ENCODE measurements at places on chromosomes 12 and 14.

DNA sequence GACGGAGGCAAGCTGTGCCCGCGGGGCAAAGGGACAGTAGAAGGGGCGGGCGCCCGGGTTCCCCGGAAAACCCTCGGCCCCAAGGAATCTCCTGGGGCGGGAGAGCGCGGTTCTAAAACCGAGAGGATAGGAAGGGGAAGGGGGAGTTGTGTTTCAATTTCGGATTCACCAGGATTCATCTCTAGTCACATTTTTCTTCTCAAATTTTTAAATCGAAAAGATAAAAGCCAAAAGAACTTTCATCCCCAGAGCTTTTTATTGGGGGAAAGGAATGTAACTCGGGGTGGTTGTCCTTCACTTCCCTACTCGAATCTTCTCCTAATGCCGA lies 1.4 kb downstream of the BMP4 start:
- no peak for DNase-seq
- H3K4me1 ChIP-seq: peaks cover 25% of the 10 kb centered on the region
- peaks cover 77% of the 10 kb centered on the region for H3K27me3 ChIP-seq
- H3K36me3 ChIP-seq: peaks cover 2% of the 10 kb centered on the region
- H3K27ac ChIP-seq: no peak overlapping the region

DNA sequence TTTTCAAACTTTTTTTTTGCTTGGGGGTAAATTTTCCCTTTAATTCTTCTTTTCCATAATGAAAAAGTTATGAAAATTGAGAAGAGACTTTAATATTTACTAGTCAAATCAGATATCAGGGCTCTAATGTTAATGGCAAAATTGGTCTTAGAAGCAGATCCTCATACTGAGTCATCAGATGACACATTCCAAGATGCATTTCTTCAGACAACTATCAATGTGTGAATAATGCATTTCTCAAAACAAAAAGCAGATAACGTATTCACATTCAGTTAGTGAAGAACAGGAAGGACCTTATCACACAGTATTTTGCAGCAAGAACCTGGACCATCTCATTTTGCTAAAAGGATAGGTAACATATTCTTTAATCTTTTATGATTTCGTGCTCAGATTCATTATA lies 130.7 kb downstream of the GPHN start:
- H3K27me3 ChIP-seq: no peaks in the 10 kb centered on the region
- no peak overlapping the region for H3K27ac ChIP-seq
- H3K4me1 ChIP-seq: no peaks in the 10 kb centered on the region
- H3K4me3 ChIP-seq: no peak overlapping the region

DNA sequence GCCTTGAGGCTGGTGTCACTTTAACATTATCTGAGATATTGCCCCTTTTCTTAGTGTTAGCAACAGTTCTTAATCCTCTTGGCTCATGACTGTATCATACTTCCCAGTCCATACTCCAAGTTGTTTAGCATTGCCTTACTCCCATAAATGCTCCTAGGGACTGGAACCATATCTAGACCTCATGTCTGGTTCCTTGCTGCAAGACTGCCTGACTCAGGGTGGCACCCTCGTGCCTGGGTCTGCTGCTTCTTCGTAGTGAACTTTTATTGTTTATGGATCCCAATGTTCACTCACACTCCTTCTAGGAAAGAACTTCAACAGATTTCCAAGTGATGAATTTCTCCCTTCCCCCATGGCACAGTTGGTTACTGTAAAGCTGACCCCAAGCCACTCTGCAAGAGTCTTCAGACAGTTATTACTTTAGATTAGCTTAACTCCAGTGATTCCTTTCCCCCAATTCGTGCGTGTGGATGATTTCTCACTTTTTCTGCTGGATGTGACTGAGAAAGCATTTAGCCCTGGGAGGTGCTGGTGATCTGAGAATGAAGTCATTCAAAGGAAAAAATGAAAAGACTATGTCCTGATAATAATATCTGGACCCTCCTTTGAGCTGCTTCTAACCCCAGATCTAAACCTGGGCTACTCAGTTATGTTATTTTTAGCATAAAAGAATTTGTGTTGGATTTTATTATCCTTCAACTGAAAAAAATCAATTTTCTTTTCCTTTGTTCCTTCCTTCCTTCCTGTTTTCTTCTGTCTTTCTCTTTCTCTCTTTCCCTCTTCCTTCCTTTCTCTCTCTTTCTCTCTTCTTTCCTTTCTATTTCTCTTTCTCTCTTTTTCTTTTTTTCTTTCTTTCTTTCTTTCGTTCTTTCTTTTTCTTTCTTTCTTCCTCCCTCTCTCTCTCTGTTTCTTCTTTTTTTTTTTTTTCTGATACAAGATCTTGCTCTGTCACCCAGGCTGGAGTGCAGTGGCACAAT lies 47.5 kb upstream of the PPP1R12A start:
- H3K27me3 ChIP-seq: peaks cover 8% of the 10 kb centered on the region
- H3K4me3 ChIP-seq: no peak overlapping the region
- no peak overlapping the region for H3K27ac ChIP-seq

DNA sequence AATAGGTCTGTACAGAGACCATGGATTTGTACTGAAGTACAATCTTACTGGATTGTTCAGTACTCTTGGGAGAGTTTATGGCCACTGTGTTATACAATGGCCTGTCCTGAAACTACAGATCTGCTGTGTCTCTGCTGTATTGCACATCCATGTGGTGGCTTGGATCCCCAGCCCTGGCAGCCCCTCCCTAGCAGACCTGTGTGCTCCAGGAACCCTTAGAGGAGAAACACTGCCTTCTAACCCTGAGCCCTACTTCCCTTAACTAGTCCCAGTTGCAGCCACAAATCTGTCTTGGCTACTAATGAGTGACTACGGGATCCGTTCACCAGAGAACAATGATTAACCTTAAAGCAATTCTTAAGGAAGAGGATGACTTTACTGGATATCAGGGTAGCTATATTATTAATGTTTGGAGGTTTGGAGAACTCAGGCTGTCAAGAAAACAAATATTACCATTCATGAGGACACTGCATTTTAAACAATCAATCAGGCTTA lies 27.7 kb downstream of the RNF34 start:
- no peak for DNase-seq
- H3K4me1 ChIP-seq: peaks cover 3% of the 10 kb centered on the region
- no peak overlapping the region for H3K27ac ChIP-seq
- H3K27me3 ChIP-seq: no peaks in the 10 kb centered on the region
- H3K4me3 ChIP-seq: no peak overlapping the region
- H3K36me3 ChIP-seq: peaks cover 73% of the 10 kb centered on the region

- peaks cover 12% of the 10 kb centered on the region for H3K27me3 ChIP-seq
- H3K27ac ChIP-seq: no peak overlapping the region
- no peak overlapping the region for H3K4me3 ChIP-seq
Measured at GRCh38 chr12:13336216-13336615, 139.7 kb downstream of the EMP1 start.

- DNase-seq: no peak
- H3K4me3 ChIP-seq: no peak overlapping the region
Measured at GRCh38 chr14:74852922-74853530, 22.9 kb downstream of the PROX2 start.

DNA sequence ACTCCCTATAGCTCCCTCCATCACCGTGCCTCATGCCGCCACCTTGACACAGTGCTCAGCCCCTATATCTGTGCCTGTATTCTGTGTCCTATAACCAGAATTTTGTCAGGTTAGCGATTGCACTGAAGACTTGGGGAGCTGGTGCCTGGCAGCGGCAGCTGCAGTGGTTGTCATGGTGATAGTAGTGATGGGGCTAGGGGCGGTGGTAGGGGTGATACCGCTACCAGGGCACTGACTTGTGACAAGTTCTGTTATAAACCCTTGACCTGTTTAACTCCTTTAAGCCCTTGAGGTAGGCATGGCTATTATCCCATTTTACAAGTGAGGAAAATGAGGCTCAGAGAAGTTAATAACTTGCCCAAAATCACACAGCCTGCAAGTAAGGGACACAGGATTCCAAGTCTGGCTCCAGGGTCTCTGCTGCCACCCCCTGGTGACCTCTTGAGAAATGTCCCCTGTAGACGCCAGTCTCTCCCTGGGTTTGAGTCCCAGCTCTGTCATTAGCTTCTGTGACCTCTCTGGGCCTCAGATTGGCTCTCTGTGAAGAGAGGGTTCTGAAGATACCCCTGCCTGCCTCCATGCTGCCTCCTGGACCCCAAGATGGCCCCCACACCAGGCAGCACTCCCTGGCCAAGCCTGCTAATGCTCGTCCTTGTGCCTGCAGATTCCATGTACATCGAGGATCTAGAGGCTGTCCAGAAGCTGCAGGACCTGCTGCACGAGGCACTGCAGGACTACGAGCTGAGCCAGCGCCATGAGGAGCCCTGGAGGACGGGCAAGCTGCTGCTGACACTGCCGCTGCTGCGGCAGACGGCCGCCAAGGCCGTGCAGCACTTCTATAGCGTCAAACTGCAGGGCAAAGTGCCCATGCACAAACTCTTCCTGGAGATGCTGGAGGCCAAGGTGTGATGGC lies 121.9 kb downstream of the ESRRB start:
- H3K4me3 ChIP-seq: no peak overlapping the region
- H3K27ac ChIP-seq: no peak overlapping the region
- H3K27me3 ChIP-seq: no peaks in the 10 kb centered on the region
- no peaks in the 10 kb centered on the region for H3K4me1 ChIP-seq
- no peaks in the 10 kb centered on the region for H3K36me3 ChIP-seq
- no peak for DNase-seq

DNA sequence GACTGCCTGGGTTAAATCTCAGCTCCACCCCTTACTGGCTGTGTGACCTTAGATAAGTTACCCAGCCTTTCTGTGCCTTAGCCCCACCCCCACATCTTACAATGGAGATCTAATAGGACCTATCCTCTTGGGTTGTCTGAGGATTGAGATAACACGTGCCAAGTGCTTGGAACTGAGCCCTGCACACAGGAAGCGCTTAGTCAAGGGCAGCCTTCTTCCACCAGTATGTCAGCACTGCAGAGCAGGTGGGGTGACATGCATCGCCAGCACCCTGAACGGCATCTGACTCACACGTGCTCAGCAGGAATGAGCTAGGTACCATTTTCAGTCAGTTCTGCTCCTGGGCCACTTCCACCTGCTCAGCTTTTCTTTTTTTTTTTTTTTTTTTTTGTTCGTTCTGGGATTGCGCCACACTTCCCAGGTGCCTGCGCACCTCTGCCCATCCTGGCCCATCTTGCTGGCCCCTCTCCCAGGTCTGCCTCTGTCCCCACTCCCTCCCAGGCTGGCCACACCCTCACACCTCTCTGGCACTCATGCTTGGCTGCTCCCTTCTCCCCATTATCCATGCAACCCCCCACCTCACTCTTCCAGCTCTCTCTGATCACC lies 19.6 kb downstream of the LGMN start:
- H3K4me3 ChIP-seq: no peak overlapping the region
- H3K36me3 ChIP-seq: no peaks in the 10 kb centered on the region

DNA sequence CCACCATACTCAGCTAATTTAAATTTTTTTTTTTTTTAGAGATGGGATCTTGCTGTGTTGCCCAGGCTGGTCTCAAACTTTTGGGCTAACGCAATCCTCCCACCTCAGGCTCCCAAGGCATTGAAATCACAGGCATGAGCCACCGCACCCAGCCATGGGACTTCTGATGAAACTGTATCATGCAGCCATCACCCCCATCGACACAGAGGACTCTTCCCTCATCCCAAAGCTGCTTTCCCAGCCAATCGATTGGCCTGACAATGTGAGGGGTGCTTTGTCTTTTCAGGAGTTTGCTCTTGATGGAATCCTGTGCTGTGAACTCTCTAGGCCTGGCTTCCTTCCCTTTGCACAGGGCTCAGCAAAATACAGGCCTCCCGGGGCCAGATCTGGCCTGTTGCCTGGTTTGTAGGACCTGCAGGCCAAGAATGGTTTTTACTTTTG lies 59.6 kb upstream of the NCOR2 start:
- no peaks in the 10 kb centered on the region for H3K4me1 ChIP-seq
- no peak for DNase-seq
- H3K4me3 ChIP-seq: no peak overlapping the region
- peaks cover 2% of the 10 kb centered on the region for H3K27me3 ChIP-seq

- H3K4me1 ChIP-seq: no peaks in the 10 kb centered on the region
- peaks cover 35% of the 10 kb centered on the region for H3K27me3 ChIP-seq
- no peak for DNase-seq
- no peak overlapping the region for H3K4me3 ChIP-seq
- no peaks in the 10 kb centered on the region for H3K36me3 ChIP-seq
- H3K27ac ChIP-seq: no peak overlapping the region
Measured at GRCh38 chr12:131826097-131826928, 1.9 kb upstream of the MMP17 start.

DNA sequence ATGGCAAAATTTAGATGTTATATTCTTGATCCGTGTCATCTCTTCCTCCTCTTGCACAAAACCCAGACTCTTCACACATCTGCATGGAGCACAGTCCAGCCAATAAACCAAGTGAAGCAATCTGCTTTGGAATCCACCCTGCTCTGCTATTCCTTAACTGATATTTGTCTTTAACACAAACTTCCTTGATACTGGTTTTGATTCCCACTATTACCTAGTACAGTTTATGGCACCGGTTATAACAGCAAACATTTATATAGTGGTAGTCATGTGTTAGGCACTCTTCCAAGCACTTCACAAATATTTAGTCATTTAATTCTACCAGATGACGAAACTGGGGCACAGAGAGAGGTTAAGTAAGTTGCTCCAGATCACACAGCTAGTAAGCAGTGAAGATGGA lies 12.5 kb downstream of the STYK1 start:
- no peaks in the 10 kb centered on the region for H3K4me1 ChIP-seq
- no peaks in the 10 kb centered on the region for H3K36me3 ChIP-seq
- no peak for DNase-seq
- H3K27me3 ChIP-seq: peaks cover 36% of the 10 kb centered on the region
- H3K4me3 ChIP-seq: no peak overlapping the region

GRCh38 chr14:27409944-27410343 lies 812.1 kb upstream of the NOVA1 start:
- no peaks in the 10 kb centered on the region for H3K4me1 ChIP-seq
- no peaks in the 10 kb centered on the region for H3K27me3 ChIP-seq
- no peak overlapping the region for H3K27ac ChIP-seq
- H3K36me3 ChIP-seq: no peaks in the 10 kb centered on the region
- no peak for DNase-seq
- H3K4me3 ChIP-seq: no peak overlapping the region

DNA sequence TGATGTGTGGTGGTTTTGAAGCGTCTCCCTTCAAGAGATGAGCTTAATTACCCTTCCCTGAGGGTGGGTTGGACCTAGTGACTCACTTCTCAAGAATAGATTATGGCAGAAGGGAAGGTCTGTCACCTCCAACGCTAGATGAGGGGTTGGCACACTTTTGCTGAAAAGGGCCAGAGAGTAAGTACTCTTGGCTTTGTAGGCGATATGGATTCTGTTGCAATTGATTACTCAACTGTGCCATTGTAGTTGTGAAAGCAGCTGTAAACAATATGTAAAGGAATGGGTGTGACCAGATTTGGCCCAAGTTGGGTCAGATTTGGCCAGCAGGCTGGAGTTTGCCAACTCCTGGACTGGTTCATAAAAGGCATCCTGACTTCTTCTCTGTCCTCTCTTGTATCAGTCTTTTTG lies 53.3 kb downstream of the SMIM41 start:
- H3K4me3 ChIP-seq: no peak overlapping the region
- H3K36me3 ChIP-seq: no peaks in the 10 kb centered on the region
- H3K27ac ChIP-seq: no peak overlapping the region
- DNase-seq: no peak

- no peaks in the 10 kb centered on the region for H3K36me3 ChIP-seq
- no peak overlapping the region for H3K4me3 ChIP-seq
- DNase-seq: no peak
- peaks cover under 1% of the 10 kb centered on the region for H3K27me3 ChIP-seq
Measured at GRCh38 chr12:42296503-42297109, 29.3 kb downstream of the ZCRB1 start.
